ENCODE measurements at places on chromosomes 6 and 20. TPM values are rescaled to one million over a fixed set of nuclear protein-coding genes. Genes with fewer than 3 reads are reported as not detected.

Gene CD93
- 1.0 TPM for total RNA-seq

Gene ABHD16B
- not detected for total RNA-seq

Gene RAD21L1
- not detected for total RNA-seq

Gene TNXB
- total RNA-seq: 7.7 TPM

Gene COL10A1
- total RNA-seq: 5.2 TPM

Gene MAP7
- total RNA-seq: 2.0 TPM

Measured in smooth muscle cell of trachea (primary cell).